ENCODE measurements at places on chromosomes 4 and X.

GRCh38 chrX:11768039-11768438, 10.0 kb downstream of the MSL3 start:
- H3K36me3 ChIP-seq: peaks cover 56% of the 10 kb centered on the region
- no peak for DNase-seq
- H3K27me3 ChIP-seq: no peaks in the 10 kb centered on the region

GRCh38 chr4:127505203-127505602, 127.6 kb upstream of the INTU start:
- no peak overlapping the region for H3K27ac ChIP-seq
- no peaks in the 10 kb centered on the region for H3K27me3 ChIP-seq
- no peaks in the 10 kb centered on the region for H3K36me3 ChIP-seq

- no peak overlapping the region for H3K4me3 ChIP-seq
- no peaks in the 10 kb centered on the region for H3K36me3 ChIP-seq
- H3K27ac ChIP-seq: no peak overlapping the region
- H3K27me3 ChIP-seq: peaks cover 18% of the 10 kb centered on the region
- no peaks in the 10 kb centered on the region for H3K4me1 ChIP-seq
Measured at GRCh38 chr4:140673729-140674128, 82.5 kb downstream of the TBC1D9 start.

DNA sequence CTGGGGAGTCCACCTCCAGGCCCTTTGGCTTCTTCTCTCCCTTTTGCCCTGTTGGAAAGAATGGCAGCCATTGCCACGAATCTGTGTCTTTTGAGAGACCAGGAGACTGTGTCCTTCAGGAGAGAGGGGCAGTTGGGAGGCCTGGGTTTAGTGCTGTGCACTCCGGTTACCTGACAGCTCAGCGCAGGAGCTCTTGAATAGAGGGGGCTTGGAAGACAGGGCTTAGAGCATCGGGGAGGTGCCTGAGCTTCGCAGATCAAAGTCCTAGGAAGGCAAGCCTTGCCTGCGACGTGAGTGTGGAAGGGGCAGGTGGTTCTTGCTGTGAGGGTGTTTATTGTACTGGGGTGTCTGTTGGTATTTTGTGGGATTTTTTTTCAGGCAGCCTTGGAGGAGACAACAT, 41.9 kb upstream of the TADA2B start:
- H3K4me1 ChIP-seq: peaks cover 8% of the 10 kb centered on the region
- H3K36me3 ChIP-seq: peaks cover 48% of the 10 kb centered on the region
- no peak overlapping the region for H3K27ac ChIP-seq
- no peak overlapping the region for H3K4me3 ChIP-seq

- peaks cover 13% of the 10 kb centered on the region for H3K4me1 ChIP-seq
- no peak overlapping the region for H3K27ac ChIP-seq
- no peak overlapping the region for H3K4me3 ChIP-seq
- DNase-seq: no peak
Measured at GRCh38 chr4:7787681-7788141, 151.9 kb downstream of the AFAP1 start.

GRCh38 chr4:1082215-1083182, 30.9 kb downstream of the RNF212 start:
- H3K27me3 ChIP-seq: peaks cover 50% of the 10 kb centered on the region
- no peaks in the 10 kb centered on the region for H3K36me3 ChIP-seq
- DNase-seq: no peak
- H3K4me3 ChIP-seq: no peak overlapping the region
- peaks cover 10% of the 10 kb centered on the region for H3K4me1 ChIP-seq

DNA sequence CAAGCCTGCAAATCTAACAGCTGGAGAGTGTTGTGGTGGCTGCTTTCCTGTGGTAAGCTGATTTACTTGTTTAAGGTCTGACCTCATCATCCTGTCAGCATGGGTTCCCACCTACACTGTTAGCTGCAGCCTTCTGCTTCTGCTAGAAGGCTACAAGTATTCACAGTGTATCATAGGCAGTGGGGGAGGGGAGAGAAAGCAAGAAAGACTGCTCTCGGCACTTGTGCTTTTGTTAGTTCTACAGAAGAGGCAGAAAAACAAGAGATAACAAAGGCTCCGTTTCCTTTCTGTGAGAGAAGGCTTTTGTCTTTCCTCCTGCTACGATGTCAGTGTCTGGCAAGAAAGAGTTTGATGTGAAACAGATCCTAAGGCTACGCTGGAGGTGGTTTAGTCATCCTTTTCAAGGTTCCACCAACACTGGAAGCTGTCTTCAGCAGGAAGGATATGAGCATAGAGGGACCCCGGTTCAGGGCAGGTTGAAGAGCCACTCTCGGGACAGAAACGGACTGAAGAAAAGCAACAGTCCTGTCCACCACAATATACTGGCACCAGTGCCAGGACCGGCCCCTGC, at the start of gene KLHL4:
Gene KLHL4 (plus strand): TSS at position 232 of the 571 bp plus-strand sequence. CDS start 92 bp downstream, at position 324.
- no peaks in the 10 kb centered on the region for H3K36me3 ChIP-seq
- no peaks in the 10 kb centered on the region for H3K27me3 ChIP-seq
- no peak for DNase-seq

DNA sequence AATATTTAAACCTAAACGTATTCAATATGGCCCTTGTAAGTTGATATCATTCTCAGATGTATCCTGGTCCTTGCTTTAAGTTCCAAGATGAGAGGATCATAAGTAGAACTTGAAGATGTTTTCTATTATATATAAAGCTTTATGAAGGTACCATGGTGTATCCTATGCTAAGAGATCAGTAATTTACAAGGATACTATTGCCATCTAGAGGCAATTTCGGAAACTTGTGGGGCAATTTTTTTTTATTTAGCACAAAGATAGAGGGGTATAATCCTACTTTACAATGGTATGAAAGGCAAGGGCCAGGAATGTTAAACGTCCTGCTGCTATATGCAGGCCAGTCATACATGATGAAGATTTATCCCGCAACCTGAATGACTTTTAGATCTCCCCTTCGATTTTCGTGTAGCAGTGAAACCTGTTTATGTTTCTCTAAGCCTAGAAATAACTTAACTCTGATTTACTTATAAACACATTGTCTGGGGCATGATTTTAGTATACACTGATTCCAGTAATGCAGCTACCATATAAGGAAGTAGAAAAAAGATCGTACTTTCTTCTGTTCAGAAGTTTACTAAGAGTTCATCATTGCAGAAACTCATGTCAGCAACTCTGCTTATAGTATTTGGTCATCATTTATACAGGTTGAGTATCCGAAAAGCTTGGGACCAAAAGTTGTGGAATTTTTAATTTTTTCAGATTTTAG, 2.6 kb downstream of the SLC25A31 start:
- DNase-seq: no peak
- no peaks in the 10 kb centered on the region for H3K4me1 ChIP-seq
- H3K27me3 ChIP-seq: no peaks in the 10 kb centered on the region

DNA sequence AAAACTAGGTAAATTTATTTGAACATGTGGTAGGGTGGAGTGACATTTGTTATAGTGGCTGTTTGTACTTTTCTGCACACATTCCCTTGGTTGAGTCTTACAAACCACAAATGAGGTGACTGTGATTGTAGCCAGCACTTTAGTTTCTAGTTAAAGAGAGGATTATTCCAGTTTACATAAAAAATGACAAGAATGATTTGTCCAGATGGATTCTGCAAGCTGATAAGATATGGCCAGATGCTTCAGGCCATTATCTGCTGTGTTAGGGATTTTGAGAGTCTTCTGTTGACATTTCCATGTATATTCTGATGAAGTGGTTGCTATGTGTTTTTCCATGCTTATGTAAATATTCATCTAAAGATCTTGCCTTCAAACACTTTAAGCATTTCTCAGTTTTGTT, 31.0 kb upstream of the PDE5A start:
- no peaks in the 10 kb centered on the region for H3K4me1 ChIP-seq
- H3K36me3 ChIP-seq: no peaks in the 10 kb centered on the region
- H3K27me3 ChIP-seq: peaks cover 14% of the 10 kb centered on the region
- DNase-seq: no peak
- no peak overlapping the region for H3K27ac ChIP-seq
- H3K4me3 ChIP-seq: no peak overlapping the region

DNA sequence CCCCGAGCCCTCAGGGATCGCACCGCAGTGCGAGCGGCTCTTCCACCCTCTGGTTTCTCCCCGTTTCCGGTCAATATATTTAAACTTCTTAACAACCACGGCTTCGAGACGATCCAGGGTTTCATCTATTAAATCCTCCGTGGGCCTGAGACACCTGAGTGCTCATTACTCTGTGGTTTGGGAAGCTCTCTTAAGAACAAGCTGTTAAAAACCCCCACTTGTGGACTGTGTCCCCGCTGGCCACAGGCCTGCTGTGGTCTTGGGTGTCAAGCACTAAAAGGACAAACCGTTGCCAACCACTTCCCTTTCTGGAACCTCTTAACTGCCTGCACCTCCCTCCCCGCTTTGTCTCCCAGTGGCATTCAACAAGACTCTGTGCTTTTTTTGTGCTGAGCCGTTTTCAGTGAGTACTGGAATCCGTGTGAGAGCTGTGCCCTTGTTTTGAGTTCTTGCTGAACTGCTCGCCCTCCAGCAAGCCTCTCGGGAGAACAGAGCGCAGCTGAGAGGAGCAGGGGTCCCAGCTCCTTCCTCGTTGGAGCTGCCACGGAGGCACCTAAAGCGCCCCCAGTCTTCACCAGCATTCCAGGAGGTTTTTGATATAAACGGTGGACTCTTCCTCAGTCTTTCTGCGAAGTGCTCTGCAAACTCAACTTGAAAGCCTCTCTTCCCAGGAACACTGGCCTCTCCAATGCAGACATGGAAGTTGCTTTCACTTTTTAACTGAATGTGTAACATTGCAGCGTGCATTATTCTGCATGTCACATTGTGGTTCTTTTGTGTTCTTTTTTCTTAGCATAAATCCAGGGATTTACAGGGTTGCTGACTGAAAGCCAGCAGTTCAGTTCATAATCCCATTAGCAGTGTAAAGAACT, 691 bp upstream of the IGFBP7 start:
- H3K27ac ChIP-seq: no peak overlapping the region
- DNase-seq: no peak
- H3K4me1 ChIP-seq: peaks cover 16% of the 10 kb centered on the region
- H3K4me3 ChIP-seq: peak overlapping the region; percentile 83
- H3K36me3 ChIP-seq: peaks cover 1% of the 10 kb centered on the region

- no peak overlapping the region for H3K27ac ChIP-seq
- no peak overlapping the region for H3K4me3 ChIP-seq
- no peak for DNase-seq
- no peaks in the 10 kb centered on the region for H3K36me3 ChIP-seq
- H3K27me3 ChIP-seq: peaks cover 41% of the 10 kb centered on the region
Measured at GRCh38 chr4:10482913-10483312, 25.7 kb upstream of the ZNF518B start.

GRCh38 chr4:8831221-8832112, 40.2 kb downstream of the HMX1 start:
- no peak overlapping the region for H3K4me3 ChIP-seq
- H3K27me3 ChIP-seq: peaks cover 15% of the 10 kb centered on the region
- no peak overlapping the region for H3K27ac ChIP-seq

DNA sequence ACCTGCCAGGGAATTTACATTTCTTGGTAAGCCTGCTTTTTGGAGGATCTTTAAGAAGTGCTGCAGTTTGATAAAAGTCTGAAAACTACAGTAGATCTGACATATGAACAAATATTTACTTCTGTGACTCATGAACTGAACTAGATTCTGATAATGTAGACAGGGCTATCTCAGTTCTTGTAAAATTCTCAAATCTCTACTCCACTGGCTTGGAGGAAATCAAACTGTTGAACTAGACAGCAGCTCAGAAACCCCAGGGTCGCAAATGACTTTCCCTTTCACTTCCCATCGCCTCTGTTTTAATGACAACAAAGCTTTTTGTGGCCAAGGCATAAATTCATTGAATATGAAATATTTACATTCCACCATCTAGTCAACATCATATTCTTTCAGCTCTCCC, 15.4 kb upstream of the OCIAD1 start:
- H3K36me3 ChIP-seq: peaks cover 4% of the 10 kb centered on the region
- no peaks in the 10 kb centered on the region for H3K4me1 ChIP-seq
- peaks cover 36% of the 10 kb centered on the region for H3K27me3 ChIP-seq
- no peak overlapping the region for H3K27ac ChIP-seq

DNA sequence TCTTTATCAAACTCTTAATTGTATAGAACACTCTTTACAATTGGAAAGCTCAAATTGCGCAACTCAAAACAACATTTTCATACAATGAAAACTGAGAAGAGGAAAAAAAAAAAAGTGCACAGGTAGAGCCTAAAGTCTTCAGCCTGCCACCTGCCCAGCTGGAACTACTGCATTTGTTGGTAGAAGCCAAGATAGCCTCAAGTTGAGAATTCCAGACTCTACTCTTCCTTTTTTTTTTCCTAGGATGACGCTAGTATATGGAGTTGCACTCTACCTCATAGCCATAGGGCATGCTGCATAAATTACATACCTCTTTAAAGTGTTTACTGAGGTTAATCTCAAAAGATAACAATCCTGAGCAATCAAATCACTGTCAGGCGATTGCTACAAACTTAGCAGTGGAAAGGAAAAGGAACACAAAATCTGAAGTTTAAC, 13.6 kb downstream of the ABCG2 start:
- H3K4me1 ChIP-seq: no peaks in the 10 kb centered on the region
- H3K36me3 ChIP-seq: no peaks in the 10 kb centered on the region
- no peak overlapping the region for H3K27ac ChIP-seq
